CD4-positive, alpha-beta T cell treated with Interleukin-4 for 1 hour (primary cell): ENCODE measurements at places on chromosomes 16 and 17.
A peak's percentile ranks its signal among the peaks of the same experiment; 100 is the strongest.

GRCh38 chr16:63192980-63193379, 1156.7 kb upstream of the CDH8 start:
- no peak for DNase-seq

- DNase-seq: no peak
These were observed 14.9 kb downstream of the NAA60 start for GRCh38 chr16:3458278-3458851.

- peak; percentile 61 for DNase-seq
These were observed 291.6 kb upstream of the TNRC6C start for GRCh38 chr17:77666881-77667395.

DNA sequence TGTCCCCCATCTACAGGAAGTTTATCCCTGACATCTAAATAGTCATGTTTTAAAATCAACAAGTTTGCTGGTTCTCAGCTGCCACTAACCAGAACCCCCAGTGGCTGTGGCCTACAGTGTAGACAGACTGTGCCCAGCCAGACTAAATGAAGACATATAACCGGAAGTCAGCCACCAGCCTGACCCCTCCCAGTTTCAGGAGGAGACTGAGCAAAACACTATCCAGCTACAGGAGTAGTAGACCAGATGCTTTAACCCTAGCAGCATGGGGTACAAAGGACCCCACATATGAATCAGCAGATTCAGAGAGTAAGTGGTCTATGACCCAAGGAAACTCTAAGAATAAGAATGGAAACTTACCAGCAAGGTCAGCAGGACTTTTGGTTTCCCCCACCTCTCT, 83.4 kb downstream of the HIC1 start:
- peak; percentile 28 for DNase-seq

GRCh38 chr17:1896243-1897104, 66.7 kb downstream of the RPA1 start:
- DNase-seq: no peak

DNA sequence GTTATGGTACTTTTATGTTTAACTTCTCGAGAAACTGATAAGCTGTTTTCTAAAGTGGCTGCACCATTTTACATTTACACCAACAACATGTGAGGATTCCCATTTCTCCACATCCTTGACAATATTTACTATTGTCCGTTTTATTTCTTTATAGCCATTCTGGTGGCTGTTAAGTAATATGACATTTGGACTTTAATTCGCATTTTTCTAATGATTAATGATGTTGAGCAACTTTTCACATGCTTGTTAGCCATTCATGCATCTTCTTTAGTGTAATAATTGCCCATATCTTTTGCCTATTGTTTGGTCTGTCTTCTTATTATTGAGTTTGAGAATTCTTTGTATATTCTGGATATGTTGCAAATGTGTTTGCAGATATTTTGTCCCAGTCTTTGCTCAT, 114.2 kb downstream of the DNAH9 start:
- DNase-seq: no peak
